NAMALWA (cell line): ENCODE measurements at places on chromosomes 5 and 9.

- DNase-seq: no peak
Measured at GRCh38 chr5:102866237-102866600, 111.1 kb downstream of the PAM start.

GRCh38 chr9:135048758-135049444 lies 38.6 kb upstream of the OLFM1 start:
- no peak for DNase-seq

DNA sequence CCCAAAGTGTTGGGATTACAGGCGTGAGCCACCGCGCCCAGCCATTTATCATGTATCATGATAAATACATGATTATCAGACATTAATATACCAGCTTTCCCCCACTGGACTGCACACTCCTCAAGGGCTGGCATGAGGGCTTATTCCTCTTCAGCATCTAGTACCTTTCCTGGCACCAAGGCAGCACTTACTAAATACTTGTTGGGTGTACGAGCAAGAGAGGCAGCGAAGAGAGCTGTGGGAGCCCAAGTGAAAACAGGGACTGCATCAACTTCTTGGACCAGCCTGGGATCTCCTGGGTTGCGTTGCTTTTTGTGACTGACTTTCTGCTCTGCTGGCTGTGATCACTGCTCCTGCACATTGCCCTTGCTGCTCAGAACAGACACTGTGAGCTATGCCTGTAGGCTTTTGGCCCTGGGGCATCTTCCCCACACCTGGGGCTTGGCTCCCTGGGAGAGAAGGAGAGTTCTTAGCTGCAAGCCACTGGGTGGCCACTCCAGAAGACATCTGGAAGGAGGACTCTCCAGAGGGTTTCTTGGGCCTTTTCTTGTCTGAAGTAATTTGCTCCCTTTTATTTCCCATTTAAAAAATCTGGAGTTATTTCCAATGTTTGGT lies 224.3 kb downstream of the NR3C1 start:
- no peak for DNase-seq

GRCh38 chr5:96648593-96648992 lies 13.6 kb upstream of the CAST start:
- DNase-seq: no peak

DNA sequence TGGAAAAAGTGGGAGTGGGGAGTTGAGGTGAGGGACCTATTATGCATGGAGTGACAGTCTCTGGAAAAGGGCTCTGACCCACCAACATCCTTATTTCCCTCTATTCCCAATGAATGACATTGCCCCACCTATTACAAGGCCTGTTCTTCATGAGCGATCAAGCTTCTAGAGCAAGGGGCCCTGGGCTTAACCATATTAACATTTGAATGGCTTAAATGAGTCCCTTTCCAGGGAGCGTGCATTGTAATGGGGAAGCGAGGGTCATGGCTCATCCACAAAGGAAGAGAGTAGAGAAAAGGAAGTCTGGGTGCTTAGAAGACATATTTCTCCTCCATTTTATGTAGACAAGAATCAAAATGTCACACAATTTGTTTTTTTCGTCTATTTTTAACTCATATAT lies 255.5 kb downstream of the CAAP1 start:
- DNase-seq: no peak

DNA sequence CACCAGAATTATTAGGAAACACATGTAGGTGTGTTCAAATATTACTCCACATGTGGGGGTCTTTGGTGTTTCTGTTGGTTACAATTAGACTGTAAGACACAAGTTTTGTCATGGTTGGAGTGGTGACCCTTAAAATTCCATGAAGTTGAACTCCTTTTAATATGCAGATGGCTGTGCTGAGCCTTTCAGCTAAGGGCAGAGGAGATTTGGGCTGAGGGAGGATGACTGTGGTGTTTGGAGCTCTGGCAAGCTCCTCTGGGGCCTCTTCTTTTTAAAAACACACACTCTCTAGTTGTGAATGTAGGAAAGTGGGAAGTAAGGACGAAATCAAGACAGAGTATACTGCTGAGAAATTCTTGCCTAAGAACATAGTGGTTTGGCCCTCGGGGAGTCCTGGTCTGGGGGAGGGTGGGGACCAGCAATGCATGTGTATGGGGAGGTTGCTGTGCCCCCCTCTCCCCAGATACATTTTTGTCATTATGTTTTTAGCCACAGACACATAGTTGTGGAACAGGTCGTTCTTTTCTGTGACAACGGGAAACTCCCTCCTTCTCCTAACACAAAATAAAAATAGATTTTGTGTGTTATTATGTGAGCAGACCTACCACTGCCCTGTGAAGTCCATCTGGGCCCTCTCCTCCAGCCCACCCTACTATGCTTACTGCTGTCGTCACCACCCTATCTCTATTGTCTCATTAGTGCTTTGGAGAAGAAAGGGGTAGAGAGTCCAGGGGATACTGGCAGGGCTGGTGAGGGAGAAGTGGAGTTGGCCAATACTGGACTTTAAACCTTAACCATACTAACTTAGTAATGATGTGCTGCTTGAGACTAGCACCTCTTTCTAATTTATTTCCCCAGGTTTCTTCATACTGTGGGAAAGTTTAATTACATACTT lies 10.0 kb downstream of the SMARCA2 start:
- DNase-seq: no peak

- DNase-seq: no peak
Measured at GRCh38 chr5:32504989-32505596, 60.6 kb upstream of the ZFR start.

GRCh38 chr5:170312666-170313065 lies 15.1 kb upstream of the LCP2 start:
- no peak for DNase-seq

- no peak for DNase-seq
Measured at GRCh38 chr5:6825678-6826244, 112.5 kb downstream of the TENT4A start.

DNA sequence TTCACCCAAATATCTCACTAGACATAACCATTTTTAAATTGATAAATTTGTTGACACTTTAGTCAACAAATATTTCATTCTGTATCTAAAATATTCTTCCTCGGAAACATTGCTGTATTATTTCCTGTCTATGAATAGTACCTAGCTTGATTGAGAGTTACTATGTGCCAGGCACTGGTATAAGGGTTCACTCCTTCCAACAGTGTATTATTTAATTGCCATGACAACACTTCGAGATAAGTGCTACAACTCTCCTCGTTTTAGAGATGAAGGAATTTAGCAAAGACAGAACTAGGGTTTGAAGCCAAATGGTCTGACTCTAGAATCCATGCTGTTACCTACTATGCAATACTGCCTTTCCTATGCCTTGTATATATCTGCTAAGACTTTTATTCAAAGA lies 287.2 kb downstream of the YTHDC2 start:
- DNase-seq: no peak

- no peak for DNase-seq
Measured at GRCh38 chr9:124351672-124352468, 63.4 kb downstream of the PSMB7 start.

DNA sequence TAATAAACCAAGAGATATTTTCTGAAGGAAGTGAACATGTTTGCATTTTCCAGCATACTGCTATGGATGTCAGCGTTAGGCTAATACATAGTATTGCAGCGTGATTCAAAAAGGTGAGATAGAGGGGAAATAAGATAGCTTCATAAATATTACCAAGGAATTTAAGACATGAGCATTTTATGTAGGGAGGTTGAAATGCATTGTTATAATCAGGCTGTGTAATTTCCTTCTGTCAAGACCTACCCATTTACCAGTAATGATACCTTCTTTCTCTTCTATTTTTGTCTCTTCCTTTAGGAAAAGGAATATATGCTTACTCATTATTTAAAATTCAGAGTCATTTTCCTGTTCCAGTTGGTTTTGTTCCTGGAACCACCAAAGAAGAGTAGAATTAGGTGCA lies 33.3 kb downstream of the PIK3R1 start:
- DNase-seq: no peak

- DNase-seq: no peak
Measured at GRCh38 chr5:135471726-135472125, 19.6 kb upstream of the TIFAB start.

DNA sequence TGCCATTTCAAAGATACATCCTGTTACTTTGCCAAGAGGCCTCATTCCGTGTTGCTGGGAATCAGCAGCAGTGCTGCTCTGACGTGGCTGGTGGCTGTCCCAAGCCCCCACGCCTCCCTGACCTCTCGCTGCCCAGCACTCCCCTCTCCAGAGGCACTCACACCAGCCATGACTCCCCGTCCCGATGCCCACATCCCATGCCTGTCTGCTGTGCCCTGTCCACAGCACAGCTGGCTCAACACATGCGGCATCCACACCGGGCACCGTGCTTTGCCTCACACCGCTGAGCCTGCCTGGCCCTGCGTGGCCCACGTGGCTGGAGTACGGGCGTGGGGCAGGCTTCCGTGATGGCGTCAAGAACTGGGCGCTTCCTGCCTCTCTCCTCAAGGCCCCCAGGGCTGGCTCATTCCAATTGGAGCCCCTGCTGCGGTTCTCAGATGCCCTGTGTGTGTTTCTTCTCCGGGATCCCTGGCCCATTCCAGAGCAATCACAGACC lies 7.8 kb upstream of the LCN1 start:
- DNase-seq: no peak

- DNase-seq: peak; percentile 38
Measured at GRCh38 chr5:158559643-158560042, 540.1 kb downstream of the EBF1 start.

DNA sequence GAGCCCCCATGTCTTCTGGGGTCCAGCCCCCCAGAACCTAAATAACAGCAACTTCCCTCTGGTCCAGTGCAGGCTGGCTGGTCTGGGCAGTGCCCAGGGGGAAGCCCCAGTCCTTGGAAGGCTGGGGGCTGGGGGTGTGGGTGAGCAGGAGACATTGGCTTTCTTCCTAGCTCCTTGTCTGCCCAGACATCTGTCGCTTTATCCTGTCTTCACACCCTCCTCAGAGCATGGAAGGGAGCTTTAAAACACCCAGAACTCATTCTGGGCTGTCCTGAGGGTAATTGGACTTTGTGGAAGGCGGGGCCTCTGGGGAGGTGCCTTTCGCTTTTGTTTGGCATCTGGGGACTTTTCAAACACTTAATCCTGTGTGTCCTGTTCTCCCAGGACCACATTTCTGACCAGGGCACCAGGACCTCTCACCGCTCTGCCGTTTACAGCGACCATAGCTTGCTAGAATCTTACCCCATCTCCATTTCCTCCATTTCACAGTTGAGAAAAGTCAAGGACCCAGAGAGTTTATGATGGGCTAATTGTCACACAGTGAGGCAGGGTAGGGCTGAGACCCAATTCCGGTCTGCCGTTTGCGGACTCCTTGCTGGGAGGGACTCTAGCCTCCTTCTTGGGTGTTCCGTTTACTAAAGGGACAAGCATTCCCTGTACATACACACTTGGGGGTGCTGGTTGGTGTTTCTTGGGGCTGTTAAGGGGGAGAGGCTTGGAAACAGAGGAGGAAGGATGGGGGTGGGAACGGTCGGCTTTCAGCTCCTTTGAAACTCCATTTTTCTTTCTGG lies 1.1 kb downstream of the GSN start:
- no peak for DNase-seq

- DNase-seq: peak; percentile 65
Measured at GRCh38 chr9:36798350-36799065, 225.8 kb downstream of the MELK start.

GRCh38 chr9:97438666-97439065 lies 26.8 kb downstream of the TDRD7 start:
- DNase-seq: no peak

DNA sequence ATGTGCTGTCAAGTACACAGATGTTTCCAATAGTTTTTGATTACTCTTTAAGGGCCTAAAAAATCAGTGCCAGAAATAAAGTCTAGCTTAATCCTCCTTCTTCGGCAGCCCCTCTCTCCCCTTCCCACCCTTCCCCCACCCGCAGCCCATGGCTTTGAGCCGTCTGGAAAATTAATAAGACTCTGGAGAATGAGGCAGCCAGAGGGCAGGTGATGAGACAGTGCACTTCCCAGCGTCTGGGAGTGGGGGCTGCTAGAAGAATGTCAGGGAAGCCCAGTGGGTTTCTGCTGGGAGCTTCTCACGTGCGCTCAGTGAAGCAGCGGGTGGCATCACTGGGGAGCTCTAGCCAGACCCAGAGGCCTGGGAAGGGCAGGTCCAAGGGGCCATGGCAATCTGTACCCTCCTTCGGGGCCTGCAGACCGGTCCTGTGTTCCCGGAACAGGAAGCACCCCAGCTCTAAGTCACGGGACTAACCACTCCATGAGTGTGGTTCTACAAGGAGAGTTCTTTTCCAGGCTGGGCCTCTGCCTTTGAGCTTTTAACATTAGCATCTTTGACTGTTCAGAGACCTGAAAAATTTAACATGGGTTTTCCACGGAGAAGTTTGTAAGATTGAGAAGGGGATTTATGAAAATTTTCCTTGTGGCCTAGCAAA lies 164.8 kb upstream of the OTULINL start:
- no peak for DNase-seq

DNA sequence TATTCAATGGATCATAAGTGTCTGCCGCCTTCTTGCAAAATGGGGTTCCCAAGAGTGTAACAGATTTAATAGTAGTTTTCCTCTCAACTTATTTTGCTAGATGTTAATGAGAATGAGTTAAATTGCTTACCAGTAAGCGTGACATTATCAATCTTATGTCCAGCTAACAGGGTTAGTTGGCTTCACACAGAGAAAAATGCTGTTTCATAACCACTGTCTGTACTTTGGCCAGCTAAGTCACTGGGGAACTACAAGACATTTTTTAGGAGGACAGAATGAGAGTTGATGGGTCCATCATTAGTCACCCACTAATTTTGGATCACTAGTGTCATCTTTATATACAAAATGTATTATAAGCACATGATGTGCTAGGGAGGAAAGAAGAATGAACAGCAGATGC lies 1.4 kb downstream of the CDC37L1 start:
- DNase-seq: peak; percentile 21

DNA sequence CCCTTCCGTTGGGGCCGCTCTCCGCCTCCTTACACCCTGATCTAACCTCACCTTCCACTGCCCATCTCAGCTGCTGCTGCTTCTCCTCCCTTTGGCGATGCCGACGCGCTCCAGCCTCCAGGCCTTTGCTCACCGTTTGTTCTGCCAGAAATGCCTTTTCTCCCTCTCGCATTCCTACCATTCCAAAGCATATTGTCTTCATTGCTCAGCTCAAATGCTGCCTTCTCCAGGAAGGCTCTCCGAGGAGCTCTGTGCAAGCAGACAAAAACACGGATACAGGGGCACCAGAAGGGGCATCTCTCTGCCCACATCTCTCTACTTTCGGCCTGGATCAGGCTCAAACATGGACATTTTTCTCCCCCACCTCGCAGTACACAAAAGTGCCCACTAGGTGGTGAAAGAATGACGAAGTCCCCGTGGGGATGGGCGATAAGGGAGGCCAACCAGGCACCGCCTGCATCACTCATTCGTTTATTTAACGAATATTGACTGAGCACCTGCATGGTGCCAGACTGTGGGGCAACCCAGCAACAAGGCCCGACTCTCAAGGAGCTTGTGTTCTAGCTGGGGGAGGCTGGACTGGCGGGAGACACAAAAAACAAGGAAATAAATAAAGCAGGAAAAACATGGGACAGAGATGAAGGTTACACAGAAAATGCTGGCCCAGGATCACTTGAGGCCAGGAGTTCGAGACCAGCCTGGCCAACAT lies 7.3 kb upstream of the GRHPR start:
- DNase-seq: peak; percentile 95
